ENCODE measurements at places on chromosomes 6 and 20.

DNA sequence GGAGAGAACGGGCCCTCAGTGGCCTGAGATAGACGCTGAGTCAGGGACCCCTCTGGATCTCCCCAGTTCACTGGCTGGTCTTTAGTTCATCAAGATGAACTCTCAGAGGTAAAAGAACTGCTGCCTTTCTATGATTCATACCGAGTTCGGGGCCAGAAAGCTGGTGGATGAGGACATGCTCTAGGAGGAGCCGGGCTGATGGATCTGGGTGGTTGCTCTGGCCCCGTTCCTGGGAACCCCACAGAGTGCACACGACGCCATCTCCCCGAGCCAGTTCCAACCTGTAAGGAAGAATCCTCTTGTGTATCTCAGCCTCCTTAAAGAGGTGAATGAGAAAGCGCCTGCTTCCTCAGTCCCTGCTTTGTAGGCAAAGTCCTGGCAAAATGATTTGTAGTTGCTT lies 142.6 kb upstream of the PDE10A start:
- DNase-seq = no peak

DNA sequence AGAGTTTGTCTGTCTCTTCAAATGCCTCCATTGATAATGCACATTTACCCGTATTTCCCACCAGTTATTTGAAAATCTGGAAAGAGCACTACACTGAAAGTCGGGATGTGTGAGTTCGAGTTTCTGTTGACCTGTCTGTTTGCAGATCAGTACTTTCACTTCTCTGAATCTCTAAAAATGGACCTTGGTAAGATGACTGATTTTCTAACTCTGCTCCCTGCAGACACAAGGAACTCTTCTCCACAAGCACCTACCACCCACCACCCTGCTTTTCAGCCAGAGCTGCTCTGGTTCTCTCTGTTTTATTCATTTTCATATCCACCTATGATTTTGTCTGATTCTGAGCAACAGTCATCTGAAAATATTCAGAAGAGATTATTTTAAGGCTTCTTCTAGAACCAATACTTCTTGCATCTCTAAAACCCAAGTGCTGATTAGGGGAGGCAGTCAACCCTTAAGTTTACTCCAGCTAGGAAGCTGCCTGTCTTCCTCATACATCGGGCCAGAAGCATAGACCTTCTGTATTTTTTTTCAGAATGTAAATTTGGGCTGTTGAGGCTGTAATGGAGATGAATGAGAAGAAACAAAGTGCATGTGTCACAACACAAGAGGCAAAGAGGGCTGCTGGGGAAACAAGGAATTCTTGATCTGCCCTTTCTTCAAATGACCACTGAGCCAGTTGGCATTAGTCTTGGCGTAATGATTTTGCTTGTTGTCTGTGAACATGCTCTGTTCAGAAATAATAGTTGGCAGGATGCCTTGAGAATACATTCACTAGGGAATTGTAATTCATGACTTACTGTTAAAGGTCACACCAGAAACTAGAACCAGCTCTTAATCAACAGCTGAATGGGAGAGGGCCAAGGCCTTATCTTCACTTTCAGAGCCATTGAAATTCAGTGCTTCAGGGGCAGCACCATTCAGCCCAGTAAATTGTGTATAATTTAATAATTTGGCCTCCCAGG lies 85.4 kb upstream of the MYLIP start:
- DNase-seq = no peak

- no peak for DNase-seq
These were observed 30.3 kb downstream of the CEBPB start for GRCh38 chr20:50220894-50221365.

DNA sequence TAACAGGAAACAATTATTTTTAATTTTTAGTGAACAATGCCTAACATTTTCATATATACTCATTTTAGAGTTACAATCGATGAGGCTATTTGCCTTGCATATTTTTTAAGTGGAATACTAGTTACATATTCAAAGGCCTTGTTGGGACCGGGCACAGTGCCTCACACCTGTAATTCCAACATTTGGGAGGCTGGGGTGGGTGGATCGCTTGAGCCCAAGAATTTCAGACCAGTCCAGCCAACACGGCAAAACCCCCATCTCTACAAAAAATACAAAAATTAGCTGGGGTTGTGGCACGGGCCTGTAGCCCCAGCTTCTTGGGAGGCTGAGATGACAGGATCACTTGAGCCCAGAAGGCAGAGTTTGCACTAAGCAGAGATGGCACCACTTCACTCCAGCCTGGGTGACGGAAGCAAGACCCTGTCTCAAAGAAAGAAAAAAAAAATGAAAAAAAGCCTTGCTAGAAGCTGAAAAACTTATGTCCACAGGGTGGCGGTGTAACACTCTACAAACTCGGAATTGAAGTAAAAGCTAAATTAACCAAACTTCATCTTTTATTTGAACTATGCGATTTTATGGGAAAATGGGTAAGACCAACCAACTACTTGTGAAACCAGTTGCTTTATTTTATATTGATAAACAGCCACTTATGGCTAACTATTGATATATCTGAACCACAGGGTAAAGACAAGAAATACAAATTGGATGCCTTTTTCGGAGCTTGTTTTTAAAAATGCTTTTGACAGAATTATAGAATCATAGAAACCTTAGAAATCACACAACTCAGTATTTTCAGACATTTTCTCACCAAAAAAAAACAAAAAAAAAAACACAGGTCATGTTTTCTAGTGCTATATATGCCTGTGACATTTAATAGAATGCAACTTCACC lies 24.1 kb upstream of the ROS1 start:
- DNase-seq = peak; percentile 65

GRCh38 chr6:89357390-89357789 lies 4.9 kb upstream of the UBE2J1 start:
- DNase-seq = no peak
